Activated T-helper 17 cell treated with anti-CD3 and anti-CD28 coated beads, Interleukin-2, amount 50 U/mL, for 72 hours (primary cell): ENCODE measurements at places on chromosomes 6 and 20.

GRCh38 chr6:45692021-45692420 lies 314.3 kb upstream of the SUPT3H start:
- ATAC-seq, result no peak

DNA sequence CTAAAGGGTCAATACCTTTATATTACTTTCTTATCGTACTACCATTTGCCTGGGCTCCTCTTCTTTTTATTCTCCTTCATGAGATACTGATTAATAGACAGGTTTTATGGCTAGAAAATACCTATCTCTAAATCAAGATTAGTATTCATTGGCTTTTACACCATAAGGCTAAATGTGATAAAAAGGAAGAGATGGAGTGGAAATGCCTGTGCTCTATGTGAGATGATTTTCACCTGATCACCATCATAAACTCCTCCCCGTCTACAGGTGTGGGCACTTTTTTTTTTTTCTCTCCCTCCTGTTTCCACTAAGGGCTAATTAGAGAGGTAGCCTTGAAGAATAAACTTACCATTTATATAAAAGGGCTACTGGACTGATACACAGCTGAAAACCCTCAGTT lies at the start of gene GLYATL3:
GLYATL3 (plus strand) TSS at position 301 of the 400 bp plus-strand sequence. CDS start 12,068 bp downstream, outside the sequence.
- ATAC-seq, result no peak

DNA sequence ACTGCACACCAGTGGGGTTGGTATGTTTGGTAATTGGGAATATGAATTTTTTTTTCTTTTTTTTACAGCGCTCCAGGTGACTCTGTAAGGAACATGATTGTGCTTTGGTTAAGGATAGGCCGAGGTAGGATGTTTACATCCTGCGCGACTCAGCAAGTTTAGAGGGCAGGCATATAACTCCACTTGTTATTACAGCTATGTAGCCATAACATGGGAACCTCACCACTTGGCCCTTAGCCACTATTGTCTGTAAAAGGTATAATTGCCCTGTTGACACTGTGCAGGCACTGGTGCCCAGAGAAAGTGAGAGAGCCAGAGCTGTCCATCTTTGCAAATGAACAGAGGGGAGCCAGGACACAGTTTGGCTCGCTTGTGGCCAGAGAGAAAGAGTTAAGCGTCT lies 172.9 kb downstream of the MCHR2 start:
- ATAC-seq, result no peak

DNA sequence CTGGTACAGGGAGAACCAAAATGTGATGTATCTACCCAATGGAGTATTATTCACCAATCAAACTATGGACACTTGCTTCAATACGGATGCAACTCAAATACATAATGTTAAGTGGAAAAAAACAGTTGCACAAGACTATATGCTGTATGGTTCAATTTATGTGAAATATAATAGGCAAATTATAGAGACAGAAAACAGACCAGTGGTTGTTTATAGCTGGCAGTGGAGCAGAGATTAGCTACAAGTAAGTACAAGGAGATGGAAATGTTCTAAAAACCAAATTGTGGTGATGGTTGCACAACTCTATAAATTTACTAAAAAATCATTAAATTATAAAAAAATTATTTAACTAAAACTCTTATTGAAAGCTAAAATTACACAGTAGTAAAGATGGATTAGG lies 113.2 kb downstream of the PRDM1 start:
- no peak for ATAC-seq

GRCh38 chr6:1135726-1136414 lies 176.0 kb upstream of the FOXQ1 start:
- ATAC-seq, result no peak

DNA sequence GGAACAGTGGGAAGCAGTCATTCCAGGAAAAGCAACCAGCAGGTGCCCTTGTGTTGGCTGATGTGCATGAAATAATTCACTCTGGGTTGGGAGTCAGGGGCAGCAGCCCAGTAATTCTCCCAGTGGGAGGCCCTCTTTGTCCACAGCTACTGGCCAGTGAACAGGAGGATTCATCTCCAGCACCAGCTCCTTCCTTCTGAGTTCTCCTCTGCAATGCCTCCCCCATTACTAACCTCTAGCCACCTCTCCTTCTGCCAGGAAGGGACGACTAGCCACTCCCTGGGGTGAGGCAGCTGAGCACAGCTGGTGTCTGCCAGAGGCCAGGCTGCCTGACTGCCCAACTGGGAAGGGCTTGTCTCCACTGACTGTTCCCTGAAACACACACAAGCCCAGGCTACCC lies 12.5 kb upstream of the R3HDML start:
- no peak for ATAC-seq

- no peak for ATAC-seq
Observed at GRCh38 chr6:39061182-39061581, 12.6 kb downstream of the GLP1R start.

DNA sequence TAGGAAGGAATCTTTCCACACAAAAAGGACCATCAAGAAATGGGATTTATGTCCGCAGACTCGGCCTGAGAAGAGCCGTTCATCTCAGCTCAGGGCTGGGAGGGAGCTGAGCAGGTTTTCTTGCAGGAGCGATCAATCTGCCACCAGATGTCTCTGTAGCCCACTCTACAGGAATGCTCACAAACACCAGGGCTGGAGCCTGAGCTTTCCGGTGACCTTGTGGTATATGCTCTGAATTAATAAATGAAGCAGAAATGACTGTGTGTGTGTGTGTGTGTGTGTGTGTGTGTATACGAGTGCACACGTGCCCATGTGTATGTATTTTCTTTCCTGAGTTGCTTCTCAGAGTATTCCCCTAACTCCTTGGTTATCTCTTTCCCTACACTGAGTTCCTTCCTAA lies 12.0 kb downstream of the CD83 start:
- peak; percentile 16 for ATAC-seq

- no peak for ATAC-seq
Observed at GRCh38 chr6:88869263-88870020, 94.0 kb downstream of the RNGTT start.

DNA sequence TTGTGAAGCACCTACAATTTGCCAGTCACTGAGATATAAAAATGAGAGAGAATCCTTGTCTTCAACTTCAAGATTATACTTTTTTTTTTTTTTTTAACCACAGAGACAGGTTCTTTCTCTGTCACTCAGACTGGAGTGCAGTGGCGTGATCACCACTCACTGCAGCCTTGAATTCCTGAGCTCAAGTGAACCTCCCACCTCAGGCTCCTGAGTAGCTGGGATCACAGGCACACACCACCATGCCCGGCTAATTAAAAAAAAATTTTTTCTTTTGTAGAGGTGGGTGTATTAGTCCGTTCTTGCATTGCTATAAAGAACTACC lies 51.6 kb upstream of the PMEPA1 start:
- ATAC-seq, result no peak

GRCh38 chr6:155223646-155224451 lies 40.0 kb upstream of the CLDN20 start:
- peak; percentile 99 for ATAC-seq

DNA sequence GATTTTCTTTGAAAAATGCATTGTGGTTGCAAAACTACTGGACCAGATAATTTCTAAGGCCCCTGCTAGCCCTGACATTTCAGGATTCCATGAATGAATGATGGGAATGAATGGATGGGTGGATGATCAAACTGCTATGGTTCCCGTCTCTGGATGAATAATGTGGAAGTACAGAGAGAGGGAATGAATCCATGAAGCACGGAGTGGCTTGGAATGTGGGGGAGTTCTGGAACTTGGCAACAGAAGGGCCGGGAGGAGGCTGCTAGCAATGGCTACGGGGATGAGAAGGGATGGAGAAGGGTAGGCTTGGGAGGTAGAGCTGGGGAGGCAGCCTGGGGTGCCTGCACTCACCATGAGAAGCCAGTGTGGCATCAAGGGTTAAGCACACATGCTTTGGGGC lies 84.8 kb downstream of the NCR2 start:
- ATAC-seq, result no peak

GRCh38 chr20:32075534-32075933 lies 23.5 kb downstream of the HCK start:
- no peak for ATAC-seq

DNA sequence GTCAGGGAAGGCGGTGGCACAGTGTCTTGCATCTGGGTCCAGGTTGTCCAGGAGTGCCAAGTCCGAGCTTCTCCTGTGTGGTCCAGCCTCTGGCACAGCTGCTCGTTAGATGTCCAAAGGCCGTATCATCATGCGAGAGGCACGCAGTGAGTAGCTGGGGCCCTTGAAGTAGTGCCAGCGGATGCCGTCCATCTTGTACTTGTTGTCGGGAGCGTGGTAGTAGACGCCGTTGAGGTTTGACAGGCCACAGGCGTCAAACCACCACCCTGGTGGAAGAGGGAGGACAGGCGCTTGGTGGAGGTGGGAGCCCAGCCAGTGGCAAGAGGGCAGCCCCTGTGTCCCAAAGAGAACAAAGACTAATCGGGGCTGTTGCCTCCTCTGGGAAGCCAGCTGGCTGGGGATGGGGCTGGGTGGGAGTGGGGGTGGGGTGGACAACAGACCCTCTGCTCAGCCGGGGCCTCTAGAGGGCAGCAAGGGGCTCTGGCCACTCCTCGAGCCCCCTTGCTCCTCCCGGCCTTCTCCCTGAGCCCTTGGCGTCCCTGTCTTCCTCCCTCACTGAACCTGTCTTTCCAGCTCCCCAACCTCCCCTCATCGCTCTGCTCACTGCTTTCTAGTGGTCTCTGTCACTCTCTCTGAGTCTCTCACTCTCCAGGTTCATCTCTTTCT lies 39.5 kb downstream of the FAM110A start:
- no peak for ATAC-seq

DNA sequence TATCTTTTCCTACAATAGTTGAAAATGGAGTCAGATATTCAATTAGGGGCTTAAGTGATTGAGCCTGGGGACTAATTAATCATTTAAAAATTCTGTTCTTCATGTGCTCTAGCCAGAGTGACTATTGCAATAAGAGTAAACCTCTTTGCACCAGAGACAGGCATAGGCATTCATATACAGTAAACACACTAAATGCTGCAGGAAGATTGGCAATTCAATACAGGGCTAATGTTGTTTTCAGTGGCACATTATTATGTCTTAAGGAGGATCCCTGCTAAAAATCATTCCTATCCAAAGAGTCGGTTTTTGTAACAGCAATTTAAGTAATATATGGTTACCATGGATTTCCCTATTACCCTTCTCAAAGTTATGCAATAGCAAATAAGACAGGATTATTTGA lies 1.2 kb downstream of the PDE7B start:
- no peak for ATAC-seq

DNA sequence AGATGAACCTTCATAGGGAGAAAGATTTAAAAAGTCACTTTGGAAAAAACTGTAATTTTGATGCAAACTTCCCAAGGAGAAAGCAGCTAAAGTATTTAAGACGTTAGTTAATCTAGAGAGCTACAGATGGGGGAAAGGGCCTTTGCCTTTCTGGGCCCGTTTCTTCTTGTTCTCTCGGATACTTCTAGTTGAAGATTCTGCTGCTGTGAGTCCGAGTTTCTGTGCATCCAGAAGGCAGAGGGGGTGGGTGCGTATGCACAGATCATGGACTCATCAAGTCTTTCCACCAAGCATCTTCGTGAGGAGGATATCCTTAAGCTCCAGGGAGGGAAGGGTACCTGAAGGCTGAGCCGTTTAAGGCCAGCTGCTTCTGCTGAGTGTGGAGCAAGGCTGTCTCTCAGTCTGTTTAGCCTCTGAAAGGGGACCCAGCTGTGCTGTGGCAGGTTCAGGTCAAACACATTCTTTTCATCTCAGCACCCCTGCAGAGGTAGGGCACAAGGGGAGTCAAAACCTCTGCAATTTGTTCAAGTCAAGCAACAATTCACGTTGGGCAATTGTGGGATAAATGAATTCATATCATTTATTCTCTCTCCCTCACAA lies 4.3 kb downstream of the LAMP5 start:
- no peak for ATAC-seq

DNA sequence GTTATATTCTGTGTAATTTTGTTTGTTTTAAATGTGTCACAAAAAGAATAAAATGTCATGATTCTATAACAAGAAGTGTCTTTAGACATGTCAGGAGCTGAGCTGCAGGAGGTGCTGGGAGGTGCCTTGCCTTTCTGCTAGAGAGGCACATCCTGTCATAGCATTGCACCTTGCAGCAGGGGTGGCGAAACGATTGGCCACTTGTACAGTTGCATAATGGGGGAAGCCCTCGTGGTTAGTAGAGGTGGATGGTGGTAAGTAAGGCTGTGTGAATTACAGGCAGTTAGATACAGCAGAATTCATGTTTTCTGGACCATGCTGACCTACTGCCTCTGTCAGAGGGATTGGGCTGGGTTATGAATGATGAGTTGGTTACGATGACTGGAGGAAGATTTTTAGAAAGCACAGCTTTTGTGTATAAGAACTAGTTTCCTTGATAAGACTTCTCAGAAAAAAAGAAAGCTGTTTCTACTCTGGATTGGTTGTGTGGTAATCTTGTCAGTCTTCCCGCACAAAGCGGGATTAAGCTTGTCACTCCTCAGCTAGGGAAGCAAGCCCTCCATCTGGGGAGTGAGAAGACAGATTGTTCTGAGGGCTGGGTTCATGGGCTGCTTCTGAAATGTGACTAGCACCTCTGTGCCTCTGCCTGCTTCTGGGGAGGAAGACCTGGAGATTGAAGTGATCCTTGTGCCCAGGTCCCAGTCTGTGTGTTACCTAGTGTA lies 74.9 kb downstream of the FOXO3 start:
- peak; percentile 59 for ATAC-seq

GRCh38 chr6:75368151-75368779 lies 83.7 kb upstream of the TMEM30A start:
- no peak for ATAC-seq

DNA sequence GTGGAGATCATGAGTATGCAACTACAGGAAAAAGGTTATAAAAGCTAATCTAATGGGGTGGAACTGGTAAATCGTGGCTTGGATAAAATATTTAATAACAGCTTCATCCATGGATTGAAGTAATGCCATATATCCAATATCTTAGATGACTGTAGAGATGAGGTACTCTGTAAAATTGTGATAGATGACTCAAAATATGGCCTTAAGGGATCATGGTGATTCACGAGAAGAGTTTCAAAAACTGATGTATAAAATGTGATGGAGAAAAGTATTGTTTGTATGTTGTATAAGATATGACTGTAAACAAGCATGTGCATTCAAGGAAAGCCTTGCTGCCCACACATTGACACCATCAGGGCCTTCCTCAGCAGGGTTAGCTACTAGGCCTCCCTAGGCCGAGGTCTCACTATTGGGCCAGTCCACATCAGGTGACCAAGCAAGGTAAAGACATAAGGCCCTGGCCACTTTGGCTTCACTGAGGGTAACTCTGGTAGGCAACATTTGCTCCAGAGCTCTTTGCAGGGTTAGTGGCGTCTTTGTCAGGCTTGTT lies 17.7 kb upstream of the CCN6 start:
- ATAC-seq, result peak; percentile 75

- ATAC-seq, result no peak
Observed at GRCh38 chr6:31819871-31820299, 4.5 kb downstream of the HSPA1A start.

DNA sequence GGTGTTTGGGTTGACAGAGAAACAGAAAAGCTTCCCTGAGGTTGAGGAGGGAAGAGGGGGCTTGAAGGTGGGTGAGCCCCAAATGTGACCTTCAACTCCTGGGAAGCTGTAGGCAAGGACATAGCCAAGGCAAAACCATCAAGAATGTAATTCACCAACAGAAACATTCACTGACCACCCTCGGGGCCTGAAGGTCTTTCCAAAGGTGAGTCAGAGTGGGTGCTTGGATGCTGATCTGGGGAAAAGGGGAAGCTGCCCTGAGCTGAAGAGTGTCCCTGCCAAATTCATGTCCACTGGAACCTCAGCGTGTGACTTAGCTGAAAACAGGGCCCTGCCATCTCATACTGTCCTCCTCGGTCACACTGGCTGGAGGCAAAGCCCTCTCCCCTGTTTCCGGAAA lies 234.2 kb upstream of the SULF2 start:
- no peak for ATAC-seq
